ENCODE measurements at places on chromosomes 12 and 14.
A peak's percentile ranks its signal among the peaks of the same experiment; 100 is the strongest.

GRCh38 chr14:62599616-62600385 is 445.5 kb downstream of the KCNH5 start:
- no peak for DNase-seq

- DNase-seq = no peak
Observed at GRCh38 chr12:100953217-100953616, 158.6 kb downstream of the ANO4 start.

DNA sequence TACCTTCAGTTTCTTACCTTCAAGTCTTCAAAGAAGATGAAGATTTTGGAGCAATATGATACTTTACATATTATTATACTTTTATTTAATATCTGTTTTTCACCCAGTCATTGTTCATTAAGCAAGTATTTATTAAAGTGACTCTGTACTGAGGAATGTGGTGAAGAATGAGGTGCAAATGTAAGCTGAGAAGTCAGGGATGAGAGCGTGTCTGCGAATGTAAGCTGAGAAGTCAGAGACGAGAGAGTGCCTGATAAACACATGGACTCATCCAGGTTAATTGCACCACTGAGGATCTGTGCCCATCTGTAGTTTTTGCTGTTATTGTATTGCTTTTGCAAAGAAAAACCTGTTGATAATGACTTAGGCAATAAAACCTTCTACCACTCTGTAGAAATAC is 211.9 kb upstream of the FAR2 start:
- no peak for DNase-seq

- DNase-seq = no peak
Observed at GRCh38 chr14:98404811-98405210, 867.2 kb downstream of the BCL11B start.

GRCh38 chr12:110134691-110135411 is 10.7 kb downstream of the IFT81 start:
- DNase-seq = peak; percentile 64

DNA sequence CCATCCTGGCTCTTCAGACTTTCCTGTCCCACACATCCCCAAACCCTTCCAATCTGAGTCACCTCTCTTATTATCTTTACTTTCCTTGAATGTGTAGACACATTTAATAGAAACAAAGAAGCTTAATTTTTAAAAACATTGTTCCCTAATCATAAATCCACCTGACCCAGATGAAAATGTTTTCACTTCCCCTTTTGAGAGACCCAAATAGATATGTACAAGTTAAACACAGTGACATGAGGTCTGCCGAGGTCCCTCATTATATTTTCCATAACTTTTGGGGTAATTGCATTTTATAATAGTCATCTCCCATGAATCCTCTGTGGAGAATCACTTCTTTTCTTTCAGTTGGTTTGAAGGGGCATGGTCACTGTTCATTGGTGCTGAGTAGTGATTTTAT is 191.1 kb downstream of the GRIN2B start:
- DNase-seq = no peak

DNA sequence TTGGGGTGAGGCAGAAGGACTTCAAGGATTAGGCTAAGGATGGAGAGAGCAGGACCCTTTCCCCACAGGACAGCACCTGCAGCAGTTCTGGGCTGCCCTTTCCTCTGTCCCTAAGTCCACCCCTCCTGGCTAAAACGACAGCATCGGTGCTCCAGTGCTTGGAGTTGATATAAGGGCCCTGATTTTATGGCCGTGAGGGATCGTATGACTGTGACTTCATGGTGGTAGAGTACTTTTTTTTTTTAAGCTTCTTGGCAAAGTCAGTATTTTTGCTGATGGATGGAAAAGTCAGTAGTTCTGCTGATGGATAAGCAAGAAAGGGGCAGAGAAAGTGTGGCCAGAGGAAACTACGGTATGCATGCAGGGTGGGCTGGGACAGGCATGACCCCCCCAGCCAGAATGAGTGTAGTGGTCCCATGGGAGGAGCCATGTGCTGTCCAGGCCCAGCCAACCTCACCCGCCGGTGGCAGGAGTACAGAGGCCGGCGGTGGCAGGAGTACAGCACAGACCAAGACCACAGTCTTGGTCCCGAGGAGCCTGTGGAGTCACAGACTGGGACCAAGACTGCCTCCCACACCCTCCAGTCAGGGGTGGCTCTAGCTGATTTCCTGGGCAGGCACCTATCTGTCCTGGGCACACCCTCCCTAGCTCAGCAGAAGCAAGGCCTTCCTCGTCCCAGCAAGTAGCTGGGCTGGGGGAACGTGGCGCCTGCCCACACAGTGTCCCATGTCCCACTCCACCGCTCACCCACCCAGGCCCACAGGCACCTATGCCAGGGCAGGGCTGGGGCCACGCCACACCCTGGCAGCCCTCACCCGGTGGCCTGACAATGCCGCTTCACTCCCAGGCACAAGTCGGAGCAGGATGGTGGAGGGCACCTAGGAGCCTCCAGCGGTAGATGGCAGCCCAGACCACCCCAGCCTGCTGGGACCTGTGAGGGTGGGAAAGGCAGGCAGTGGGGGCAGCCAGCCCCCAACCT is 46.3 kb downstream of the CCDC88C start:
- no peak for DNase-seq

GRCh38 chr14:45868377-45868776 is 615.4 kb upstream of the MIS18BP1 start:
- DNase-seq = no peak

GRCh38 chr14:72649603-72650227 is 244.2 kb downstream of the DPF3 start:
- DNase-seq = no peak

- no peak for DNase-seq
Observed at GRCh38 chr14:100293497-100294212, 12.6 kb downstream of the SLC25A29 start.
